ENCODE measurements at places on chromosomes 13 and 19.

GRCh38 chr13:24625331-24625731, 54.9 kb upstream of the ATP12A start:
- no peak for DNase-seq

- DNase-seq: no peak
Observed at GRCh38 chr19:42277821-42278451, 8.9 kb downstream of the CIC start.

GRCh38 chr13:30022796-30023195, 172.4 kb upstream of the UBL3 start:
- DNase-seq: no peak

GRCh38 chr13:37294472-37294871, 189.0 kb upstream of the CSNK1A1L start:
- no peak for DNase-seq

DNA sequence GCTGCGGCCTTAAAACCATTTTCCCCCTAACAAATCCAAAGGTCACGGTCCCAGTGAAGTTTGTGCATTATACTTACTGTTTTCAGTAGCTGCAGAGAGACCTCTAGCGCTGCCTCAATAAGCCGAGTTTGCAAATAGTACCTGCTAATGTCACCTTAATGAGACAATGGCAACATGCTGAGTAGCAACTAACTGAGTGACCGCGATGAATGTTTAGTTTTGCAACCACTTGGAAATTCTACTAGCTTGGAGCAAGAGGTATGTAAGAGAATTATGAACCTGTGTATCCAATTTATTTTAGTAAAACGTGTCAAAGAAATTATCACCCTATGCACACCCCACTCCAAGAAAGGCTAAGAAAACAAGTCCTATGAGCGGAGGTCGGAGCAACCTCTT, 1.2 kb downstream of the KPNA3 start:
- DNase-seq: no peak

DNA sequence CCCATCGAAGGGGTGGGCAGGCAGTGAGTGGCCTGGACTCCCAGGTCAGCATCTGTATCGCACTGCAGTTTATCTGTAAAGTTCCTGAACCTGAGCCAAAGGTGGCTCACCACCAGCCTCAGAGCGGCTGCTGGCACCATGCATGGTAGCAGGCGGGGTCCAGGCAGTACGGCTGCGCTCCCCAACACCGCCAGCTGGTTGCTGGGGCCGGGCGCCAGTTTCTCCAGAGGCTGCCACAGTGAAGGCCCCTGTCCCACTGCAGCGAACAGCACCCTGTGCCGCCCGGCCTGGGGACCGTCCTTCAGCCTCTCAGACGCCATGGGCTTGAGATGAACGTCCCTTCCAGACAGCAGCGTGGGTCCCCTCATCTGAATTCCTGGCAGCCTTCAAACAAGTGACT, 109.8 kb downstream of the KDM4B start:
- no peak for DNase-seq

GRCh38 chr13:42875475-42876269, 94.3 kb downstream of the FAM216B start:
- no peak for DNase-seq

- DNase-seq: no peak
Observed at GRCh38 chr13:93991569-93991968, 487.9 kb downstream of the DCT start.

- DNase-seq: no peak
Observed at GRCh38 chr19:15283141-15283883, 49.0 kb downstream of the BRD4 start.

GRCh38 chr13:23842406-23842805, 46.8 kb downstream of the MIPEP start:
- no peak for DNase-seq

DNA sequence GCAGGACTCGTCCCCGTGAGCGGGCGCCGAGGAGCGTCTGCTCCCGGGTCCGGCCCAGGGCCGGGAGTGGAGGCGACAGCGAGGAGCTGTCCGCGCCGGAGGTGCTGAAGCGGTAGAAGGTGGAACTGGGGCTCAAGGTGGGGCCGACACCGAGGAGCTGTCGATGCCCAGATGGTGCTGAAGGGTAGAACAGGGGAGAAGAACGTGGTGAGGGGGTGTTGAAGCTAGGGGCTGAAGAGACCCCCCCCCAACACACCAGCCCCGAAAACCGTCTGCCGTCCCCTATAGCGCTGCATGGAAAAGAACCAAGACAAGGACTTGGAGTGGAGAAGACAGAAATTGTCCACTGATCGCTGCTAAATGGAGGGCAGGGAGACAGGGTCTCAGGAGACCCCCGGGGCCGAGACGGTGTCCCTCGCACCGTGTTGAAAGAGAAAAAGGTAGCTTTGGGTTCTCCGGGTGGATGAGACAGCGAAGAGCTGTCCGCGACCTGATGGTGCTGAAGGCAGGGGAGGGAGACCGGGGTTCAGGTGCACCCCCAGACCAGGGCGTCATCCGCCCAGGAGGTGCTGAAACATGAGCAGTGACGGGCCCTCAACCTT, 7.1 kb upstream of the PDE4C start:
- DNase-seq: no peak

DNA sequence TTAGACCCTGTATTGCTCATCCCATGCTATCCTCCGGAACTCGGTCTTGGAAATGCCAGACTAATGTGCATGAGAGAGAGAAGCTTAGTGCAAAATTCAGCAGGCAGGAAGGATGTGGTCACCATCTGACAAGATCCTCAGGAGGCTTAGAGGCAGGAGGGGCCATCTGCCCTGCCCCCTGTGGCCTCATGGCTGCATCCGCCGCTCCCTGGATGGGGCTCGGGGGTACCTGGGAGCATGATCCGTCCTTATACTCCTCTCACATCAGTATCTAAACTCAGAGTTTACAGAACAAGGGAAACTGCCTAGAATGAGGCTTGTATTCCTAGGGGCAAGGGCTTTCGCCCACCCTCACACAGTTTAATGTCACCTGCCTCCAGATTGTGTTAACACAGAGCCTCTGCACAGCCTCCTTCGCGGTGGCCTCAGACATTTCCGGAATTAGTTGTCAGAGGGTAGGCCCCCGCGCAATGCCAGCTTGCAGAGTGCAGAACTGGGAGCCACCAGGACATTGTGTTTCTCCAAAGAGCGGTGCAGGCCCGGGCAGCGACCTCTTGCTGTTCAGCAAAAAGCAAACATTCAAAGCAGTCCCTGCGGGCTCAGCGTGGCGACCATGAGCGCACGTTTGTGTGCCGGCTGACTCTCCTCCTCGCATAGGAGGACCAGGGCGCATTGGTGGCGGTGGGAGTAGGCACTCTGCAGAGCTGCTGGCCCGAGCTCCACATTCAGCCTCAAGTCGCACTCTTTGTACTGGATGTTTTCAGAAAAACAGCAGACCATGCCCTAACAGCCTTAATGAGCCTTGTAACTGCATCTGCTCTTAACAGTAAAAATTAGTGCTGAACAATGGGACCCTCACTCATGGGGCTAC, 39.1 kb downstream of the GPR12 start:
- peak; percentile 12 for DNase-seq

GRCh38 chr19:19526581-19527370, 1.9 kb upstream of the YJEFN3 start:
- DNase-seq: no peak

- DNase-seq: no peak
Observed at GRCh38 chr13:44266772-44267171, 106.9 kb upstream of the SERP2 start.

DNA sequence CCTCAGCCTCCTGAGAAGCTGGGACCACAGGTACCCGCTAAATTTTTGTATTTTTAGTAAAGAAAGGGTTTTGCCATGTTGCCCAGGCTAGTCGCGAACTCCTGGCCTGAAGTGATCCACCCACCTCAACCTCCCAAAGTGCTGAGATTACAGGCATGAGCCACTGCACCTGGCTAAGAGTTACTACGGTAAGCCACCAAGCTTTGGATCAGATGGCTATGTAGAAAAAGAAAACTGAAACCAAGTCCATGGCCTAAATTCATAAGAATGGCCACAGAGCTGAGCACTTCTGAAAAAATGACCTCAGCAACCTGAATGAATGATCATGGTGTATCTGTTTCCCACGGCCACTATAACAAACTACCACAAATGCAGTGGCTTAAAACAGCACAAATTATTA, 9.4 kb downstream of the OPA3 start:
- DNase-seq: no peak

DNA sequence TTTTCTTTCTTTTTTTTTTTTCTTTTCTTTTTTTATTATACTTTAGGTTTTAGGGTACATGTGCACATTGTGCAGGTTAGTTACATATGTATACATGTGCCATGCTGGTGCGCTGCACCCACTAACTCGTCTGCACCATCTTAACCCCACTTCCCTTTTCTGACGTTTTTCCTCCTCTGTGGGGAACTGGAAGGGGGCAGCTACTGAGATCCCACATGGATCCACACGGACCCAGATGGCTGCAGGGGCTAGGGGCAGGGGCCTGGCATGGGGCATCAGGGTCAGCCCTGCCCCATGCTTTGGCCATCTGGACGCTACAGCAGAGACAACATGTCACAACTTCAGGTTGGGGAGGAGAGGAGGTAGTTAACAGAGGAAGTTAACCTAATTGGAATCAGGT, 54.3 kb downstream of the RUBCNL start:
- no peak for DNase-seq

GRCh38 chr19:31339411-31339810, 9.8 kb downstream of the TSHZ3 start:
- DNase-seq: no peak

GRCh38 chr19:43486412-43486811, 18.1 kb downstream of the PHLDB3 start:
- no peak for DNase-seq

- no peak for DNase-seq
Observed at GRCh38 chr19:17806945-17807344, 12.0 kb downstream of the B3GNT3 start.

GRCh38 chr19:47256693-47257410, 527 bp downstream of the CCDC9 start:
- peak; percentile 100 for DNase-seq

GRCh38 chr13:74061926-74062595, 72.1 kb downstream of the KLF12 start:
- DNase-seq: no peak

DNA sequence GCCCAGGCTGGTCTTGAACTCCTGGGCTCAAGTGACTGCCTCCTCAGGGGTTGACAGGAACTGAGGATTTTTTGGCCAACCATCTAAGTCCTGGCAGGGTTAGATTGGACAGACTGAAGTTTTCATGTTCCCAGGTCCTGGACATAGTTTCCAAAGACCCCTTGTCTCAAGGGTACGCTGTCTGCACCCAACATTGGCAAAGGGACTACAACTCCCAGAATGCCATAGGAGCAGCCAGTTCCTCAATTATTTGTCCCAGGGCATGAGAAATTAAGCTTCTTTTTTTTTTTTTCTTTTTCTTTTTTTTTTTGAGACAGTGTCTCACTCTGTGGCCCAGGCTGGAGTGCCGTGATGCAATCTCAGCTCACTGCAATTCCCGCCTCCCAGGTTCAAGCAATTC, 6.9 kb downstream of the GYS1 start:
- no peak for DNase-seq
